Stimulated activated naive CD4-positive, alpha-beta T cell (primary cell): ENCODE measurements at places on chromosomes 1 and 21.
A peak's percentile ranks its signal among the peaks of the same experiment; 100 is the strongest.

GRCh38 chr1:47830021-47830420 lies 167.2 kb downstream of the TRABD2B start:
- DNase-seq, result no peak

DNA sequence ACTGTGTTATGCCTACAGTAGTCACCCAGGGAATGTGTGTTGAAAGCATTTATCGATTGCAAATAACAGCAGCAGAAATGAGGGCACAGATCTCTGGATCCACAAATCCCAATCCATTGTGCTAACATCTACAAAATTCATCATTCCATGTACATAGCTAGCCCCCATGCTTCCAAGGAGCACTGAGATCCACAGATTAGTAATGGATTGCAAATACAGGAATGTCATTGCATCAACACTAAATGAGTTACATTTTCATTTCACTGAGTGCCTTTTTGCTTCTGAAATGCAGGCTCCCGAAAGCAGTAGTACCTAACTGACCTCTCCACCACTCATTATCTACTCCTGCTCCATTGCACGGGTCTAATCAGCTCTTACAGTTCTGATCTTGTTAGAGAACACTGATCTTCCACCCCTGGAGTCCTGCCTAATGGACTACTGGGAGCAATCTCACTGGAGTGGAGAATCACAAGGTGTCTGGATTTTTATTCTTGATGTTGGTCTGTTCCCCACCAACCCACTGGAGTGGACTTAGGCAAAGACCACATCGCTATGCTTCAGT lies 30.5 kb downstream of the ASTN1 start:
- no peak for DNase-seq

DNA sequence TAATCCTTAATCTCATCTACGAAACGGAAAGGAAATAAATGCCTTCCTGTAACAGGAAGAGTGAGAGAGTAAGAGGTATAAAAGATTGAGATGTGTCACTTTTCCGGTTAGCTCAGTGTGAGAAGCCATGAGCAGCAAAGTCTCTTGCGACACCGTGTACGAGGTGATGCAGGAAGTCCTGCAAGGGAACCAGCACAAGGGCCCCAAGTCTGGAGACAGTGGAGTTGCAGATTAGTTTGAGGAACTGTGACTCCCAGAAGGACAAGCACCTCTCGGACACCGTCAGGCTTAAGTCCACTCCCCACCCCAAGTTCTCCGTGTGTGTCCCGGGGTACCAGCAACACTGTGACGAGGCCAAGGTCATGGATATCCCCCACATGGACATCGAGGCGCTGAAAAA lies 592.3 kb upstream of the ADGRL2 start:
- no peak for DNase-seq

DNA sequence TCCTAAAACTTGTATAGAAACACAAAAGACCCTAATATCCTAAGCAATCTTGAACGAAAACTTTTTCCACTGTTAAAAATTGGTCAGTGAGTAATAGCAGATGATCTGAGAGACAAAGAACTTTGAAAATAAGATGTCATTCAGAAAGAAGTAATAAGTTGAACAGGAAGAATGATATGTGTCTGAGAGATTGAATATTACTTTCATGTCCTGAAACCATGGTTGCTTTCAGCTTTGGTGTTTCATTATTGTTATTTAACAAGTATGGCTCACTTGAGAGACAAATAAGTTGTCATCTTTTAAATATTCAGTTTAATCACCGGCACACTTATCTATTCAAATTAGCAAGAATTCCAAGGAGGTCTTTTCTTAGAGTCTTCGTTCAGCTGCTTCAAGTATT lies 11.4 kb downstream of the PRKACB start:
- DNase-seq, result no peak

GRCh38 chr1:218339267-218339831 lies 5.8 kb upstream of the TGFB2 start:
- no peak for DNase-seq

- no peak for DNase-seq
Measured at GRCh38 chr1:44316231-44316759, 38.8 kb downstream of the ERI3 start.

- no peak for DNase-seq
Measured at GRCh38 chr1:192243721-192244120, 73.1 kb upstream of the RGS21 start.

DNA sequence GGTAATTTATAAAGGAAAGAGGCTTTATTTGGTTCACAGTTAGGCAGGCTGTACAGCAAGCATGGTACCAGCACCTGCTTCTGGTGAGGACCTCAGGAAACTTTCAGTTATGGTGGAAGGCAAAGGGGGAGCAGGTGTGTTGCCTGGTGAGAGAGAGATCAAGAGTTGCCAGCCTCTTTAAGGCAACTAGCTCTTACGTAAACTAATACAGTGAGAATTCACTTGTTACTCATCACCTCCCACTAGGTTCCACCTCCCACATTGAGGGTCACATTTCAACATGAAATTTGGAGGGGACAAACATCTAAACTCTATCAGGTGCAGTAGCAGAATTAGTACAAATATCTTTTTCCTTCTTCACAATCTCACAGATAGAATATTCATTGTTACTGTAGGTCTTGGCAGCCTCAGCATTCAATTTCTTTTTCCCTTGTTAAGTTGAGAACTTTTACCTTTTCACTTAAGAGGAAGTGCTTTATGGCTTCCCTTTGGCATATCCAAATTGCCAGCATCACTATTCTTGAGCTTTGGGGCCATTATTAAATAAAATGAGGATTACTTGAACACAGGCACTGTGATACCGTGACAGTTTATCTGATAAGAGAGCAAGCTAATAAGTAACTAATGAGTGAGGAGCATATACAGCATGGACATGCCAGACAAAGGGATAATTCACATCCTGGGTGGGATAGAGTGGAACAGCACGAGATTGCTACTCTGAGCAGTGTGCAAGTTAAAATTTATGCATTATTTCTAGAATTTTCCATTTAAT lies 48.4 kb downstream of the MAGI3 start:
- DNase-seq, result no peak

DNA sequence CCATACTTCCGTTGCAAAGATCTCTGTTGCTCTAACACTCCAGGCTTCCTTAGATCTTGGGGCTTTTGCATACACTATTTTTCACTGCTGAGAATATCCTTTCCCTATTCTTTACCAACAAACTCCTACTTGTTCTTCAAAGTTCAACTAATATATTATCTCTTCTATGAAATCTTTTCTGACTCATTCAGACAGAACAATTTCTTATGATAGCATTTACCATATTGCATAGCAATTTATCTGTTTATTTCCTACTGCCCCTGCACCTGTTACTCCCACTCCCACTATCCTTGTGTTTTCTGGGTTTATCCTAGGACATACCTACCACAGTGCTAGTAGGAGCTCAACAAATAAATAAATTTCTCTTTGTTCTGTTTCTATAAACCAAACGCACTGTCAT lies 11.0 kb downstream of the GADD45A start:
- no peak for DNase-seq

GRCh38 chr1:58781541-58782177 lies 2.2 kb downstream of the JUN start:
- peak; percentile 74 for DNase-seq

- no peak for DNase-seq
Measured at GRCh38 chr1:1875932-1876331, 15.0 kb downstream of the GNB1 start.

GRCh38 chr1:56527548-56528302 lies 51.6 kb downstream of the PLPP3 start:
- DNase-seq, result no peak

DNA sequence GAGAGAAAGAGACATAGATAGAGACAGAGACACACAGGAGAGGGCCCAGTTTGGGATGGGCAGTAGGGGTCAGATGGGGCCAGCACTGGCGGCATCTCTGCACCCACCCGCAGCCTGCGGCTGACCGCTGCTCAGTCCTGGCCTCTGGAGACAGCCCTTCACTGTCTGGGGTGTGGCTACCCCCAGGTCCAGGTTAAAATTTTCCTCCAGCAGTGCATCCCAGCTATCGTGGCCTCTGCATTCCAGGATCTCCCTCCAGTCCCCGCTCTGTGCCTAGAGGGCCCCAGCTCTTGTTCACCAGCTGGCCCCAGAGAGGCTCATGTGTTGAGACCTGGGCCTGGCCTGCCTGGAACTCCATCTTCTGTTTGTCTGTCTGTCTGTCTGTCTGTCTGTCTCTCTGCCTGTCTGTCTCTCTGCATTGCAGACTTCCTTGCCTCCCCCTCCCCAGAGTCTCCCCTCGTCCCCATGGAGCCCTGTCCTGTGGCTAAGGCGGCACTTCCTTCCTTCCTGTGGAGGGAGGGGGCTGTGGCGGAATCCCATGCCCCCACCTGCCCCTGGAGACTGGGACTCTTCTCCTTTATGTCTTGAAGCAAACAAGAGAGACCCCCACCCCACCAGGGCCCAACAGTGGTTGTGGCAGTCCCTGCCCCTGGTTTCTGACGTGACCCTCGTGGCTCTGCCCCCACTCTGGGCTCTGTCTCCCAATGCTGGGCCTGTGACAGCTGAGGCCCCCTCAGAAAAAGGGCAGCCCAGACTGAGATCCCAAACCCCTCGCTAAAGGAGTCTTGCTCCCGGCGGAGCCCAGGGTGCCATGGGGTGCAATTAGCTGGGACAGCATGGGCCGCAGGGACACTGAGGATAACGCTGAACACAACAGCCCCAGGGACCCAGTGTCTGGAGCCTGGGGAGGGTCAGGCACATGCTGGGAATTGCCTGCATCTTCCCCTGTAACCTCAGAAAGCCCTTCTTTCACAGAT lies 241.8 kb downstream of the NPHP4 start:
- DNase-seq, result no peak

- DNase-seq, result no peak
Measured at GRCh38 chr1:227330279-227331076, 12.2 kb upstream of the CDC42BPA start.

GRCh38 chr1:202623075-202623474 lies 87.2 kb downstream of the SYT2 start:
- no peak for DNase-seq

DNA sequence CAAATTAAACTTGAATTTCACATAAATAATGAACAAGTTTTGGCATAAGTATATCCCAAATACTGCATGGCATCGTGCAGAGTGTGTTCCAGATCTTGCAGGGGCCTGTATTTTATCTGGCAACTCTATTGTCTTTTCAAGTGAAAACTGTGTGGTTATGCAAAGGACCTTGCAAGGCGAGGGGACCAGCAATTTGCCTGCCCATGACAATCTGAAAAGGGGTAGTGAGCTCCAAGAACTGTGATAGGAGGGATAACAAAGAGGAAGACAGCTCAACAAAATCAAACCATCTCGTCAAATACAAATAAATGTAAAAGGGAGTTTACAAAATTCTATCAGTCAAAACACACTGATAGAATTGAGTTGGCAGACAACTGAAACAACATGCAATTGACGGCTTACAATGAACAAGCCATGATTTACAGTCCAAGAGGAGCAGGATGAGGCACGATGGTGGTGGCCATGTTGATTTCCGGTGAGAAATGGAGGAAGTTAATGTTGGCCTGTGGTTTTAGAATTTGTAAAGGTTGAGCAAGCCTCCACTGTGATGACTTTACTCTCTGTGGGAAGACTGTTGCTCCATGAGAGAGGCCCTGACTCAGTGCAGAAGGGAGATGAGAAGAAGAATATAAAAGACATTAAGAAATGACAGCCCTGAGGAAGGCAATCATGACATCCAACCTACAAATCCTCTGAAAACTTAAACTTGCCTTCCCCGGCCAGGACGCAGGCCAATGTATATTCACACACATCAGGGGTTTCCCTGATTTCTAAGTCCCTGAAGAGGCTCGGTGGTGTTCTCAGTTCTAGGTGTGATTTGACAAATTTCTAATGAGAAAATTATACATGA lies 132.2 kb downstream of the ADSS2 start:
- no peak for DNase-seq

DNA sequence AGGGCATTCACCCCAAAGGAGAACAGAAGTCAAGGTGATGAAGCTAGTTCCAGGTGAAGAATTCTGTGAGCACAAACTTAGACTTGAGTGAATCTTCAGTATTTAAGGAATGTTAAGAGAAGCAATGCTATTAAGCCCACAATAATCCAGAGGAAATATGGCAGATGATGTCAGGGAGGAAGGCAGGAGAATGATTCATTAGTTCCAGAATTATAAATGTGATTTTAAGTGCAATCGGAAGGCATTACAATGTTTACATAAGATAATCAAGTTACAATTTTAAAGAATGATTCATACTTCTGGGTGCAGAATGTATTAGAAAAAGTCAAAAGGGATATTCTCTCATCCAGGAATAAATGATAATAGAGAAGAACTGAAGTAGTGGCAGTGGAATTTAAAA lies 545.2 kb upstream of the BRINP3 start:
- no peak for DNase-seq

- no peak for DNase-seq
Measured at GRCh38 chr1:226845624-226846023, 24.8 kb upstream of the PSEN2 start.

- no peak for DNase-seq
Measured at GRCh38 chr1:15152318-15153183, 996 bp upstream of the TMEM51 start.

GRCh38 chr1:36992139-36992943 lies 42.0 kb downstream of the GRIK3 start:
- DNase-seq, result no peak

GRCh38 chr1:201807958-201808632 lies 20.9 kb upstream of the IPO9 start:
- no peak for DNase-seq

GRCh38 chr1:4856396-4856795 lies 202.0 kb downstream of the AJAP1 start:
- no peak for DNase-seq

- no peak for DNase-seq
Measured at GRCh38 chr1:236850077-236850979, 55.2 kb downstream of the MTR start.

DNA sequence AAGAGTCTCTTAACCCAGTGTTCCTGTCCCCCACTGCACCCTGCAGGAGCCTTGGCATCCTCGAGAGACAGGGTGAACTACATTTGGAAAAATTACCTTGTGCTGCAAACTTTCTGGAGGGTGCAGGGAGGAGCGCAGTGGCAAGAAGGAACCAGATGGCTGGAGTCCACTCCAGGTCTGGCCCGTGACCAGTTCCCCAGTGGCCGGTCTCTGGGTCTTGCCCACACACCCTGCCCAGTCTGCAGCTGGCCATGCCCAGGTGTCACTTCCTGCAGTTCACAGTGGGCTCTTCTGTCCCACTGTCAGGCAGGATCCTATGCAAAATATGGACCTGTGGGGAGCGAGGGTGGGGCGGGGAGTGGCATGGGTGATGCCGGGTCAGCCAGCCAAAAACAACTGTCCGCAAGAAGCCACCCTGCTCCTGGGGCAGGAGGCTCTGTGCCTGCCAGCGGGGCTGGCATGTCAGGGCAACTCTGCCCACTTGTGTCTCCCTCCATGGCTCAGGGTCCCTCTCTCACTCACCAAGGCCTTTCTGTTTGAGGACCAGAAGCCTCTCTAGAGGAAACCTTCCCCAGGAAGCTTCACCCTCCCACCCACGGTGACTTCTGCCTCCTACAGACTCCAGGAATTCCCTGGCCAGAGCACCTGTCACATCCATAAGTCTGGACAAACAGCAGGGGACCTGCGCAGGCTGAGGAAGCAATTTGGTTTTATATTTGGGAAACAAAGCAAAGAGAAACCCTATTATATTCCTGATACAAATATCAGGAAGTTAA lies 55.6 kb downstream of the KIF21B start:
- DNase-seq, result no peak

- no peak for DNase-seq
Measured at GRCh38 chr21:37118187-37118826, 45.3 kb downstream of the TTC3 start.
